ENCODE measurements at places on chromosomes 2 and 18.

GRCh38 chr18:3449512-3450011, 410 bp upstream of the TGIF1 start:
- peak; percentile 60 for DNase-seq

DNA sequence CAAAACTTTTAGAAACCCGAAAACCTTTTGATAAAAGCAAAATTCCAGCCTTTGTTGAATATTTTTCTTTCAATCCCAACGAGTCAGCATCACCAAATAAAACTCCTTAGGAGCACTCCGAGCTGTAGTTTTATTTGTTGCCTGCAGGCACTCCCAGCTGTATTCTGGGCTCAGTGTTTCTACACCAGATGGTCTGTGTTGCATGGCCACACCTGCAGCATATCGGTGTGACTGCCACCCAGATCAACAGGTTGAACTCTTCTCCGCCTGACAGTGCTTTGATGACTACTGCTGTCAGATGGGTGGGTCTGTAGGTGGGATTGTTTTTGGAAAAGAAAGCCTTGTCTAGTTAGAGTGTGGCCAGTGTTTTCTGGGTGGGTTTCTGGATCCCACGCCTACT, 32.7 kb downstream of the APCDD1 start:
- no peak for DNase-seq

DNA sequence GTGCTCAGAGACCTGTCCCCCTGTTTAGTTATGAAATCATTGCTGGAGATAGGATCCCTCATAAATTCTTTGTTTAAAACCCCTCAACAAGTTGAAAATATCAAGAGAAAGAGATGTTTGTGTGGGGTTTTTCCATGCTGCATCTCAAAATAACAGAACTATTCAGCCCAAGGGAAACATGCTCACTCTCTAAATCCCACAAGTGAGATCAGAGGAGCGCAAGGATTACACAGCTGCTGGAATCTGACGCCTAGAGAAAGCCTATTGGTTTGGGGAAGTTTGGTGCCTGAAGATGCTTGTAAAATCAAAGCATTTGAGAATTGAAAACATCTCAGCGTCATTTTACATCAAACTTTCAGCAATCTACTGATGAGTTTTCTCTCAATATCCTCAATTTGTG, 7.9 kb downstream of the FSHR start:
- DNase-seq: no peak

GRCh38 chr2:124328397-124328796, 303.3 kb downstream of the CNTNAP5 start:
- DNase-seq: no peak

DNA sequence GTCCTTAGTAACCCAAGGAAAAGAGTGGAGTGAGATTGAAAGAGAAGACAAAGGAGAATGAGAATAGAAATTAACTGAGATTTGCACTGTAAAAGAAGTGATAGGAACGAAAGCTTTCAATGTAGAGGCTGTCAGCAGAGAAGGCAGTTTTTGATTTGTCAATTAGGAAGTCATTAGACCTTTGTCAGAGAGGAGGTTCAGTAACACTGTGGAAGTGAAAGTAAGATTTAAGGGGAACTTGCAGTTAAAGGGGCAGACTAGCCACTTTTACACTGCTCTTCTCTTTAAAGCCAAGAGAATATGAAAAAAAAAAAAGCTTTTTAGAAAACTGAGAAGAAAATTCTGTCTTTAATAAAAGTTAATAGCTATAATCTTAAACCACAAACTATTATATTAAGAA, 11.5 kb upstream of the KYNU start:
- no peak for DNase-seq

DNA sequence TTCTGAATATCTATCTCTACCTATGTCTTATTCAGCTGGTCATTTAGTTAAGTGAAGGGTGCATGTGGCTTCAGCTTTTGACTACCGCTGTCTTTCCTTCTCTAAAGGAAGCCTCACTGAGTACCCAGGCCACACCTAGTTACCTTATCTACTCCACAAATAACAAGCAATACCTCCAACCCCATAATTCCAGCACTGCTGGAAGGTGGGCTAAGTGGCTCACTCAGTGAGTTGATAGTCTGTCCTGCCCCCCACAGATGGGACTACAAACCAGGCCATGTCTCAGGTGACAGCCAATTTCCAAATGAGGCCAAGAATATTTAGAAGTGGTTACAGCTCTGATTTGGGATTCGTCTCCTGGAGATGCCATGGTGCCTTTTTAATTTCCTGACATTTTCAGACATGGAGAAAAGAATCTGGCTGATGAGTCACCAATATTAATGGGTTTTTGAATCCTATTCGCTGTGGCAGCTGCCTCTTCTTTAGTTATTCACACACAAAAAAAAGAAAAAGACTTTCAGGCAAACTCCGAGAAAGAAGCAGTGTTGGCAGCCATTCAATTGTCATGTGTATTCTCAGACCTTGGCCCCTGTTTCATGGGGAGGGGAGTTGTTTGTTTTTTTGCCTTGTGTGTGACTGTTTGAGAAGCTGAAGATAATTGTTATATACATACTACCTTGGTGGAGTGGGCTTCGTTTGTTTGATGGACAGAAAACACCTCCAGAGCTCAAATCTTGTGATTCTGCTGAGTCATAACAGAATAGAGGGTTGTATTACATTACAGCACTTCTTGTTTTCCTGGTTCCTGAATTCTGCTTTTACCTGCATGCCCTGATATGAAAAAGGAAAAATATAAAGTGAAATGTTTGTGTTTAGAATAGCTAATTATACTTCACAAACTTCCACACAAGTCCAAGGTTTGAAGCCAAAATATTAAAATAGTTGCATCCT, 64.2 kb downstream of the SCG2 start:
- DNase-seq: no peak

- DNase-seq: no peak
Measured at GRCh38 chr2:133674066-133674432, 105.8 kb upstream of the NCKAP5 start.

DNA sequence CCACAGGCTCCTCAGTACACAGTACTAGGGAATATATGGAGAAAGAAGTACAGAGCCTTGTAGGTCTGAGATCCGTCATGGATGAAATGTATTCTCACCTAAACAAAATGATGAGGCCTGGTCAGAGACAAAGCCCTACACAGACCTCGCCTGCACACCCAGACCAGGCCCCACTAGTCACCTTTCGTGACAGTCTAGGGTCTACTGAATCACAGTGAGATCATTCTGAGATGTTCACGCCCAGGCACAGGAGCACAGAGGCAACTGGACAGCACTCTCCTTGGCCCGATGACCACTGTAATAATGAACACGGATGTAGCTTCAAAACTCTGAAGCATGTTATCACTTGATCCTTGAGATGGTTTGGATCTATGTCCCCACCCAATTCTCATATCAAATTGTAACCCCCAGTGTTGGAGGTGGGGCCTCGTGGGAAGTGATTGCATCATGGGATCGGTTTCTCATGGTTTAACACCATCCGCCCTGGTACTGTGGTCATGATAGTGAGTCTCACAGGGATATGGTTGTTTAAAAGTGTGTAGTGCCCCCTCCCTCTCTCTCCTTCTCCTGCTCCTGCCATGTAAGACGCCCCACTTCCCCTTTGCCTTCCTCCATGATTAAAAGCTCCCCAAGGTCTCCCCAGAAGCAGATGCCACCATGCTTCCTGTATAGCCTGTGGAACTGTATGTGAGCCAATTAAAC, 15.1 kb downstream of the DOCK10 start:
- no peak for DNase-seq

GRCh38 chr2:160694221-160694620, 200.6 kb upstream of the RBMS1 start:
- no peak for DNase-seq

GRCh38 chr2:11012131-11012693, 100.5 kb downstream of the KCNF1 start:
- no peak for DNase-seq

DNA sequence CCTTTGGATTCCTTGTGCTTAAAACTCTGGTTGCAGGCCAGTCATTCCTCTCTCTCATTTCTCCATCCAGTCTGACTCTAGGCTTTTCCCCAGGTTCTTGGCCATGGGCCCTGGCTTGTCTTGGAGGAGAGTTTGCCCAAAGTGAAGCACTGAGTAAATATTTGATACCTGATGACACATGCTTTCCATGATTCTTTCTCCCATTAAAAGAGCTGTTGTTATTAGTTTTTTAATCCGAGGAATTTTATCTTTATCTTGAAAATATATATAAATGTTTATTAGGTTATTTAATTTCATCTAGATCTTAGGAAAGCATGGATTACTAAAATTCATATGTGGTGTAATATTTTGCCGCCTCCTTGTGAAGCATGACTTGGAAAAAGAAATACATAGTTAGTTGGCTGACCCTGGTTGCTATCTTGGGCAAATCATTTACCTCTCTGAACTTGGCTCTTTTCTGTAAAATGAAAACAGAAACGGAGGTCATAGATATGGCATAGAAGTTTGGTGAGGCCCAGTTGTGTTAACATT, 650.1 kb downstream of the SLC4A3 start:
- DNase-seq: no peak

- no peak for DNase-seq
Measured at GRCh38 chr18:13137670-13138419, 80.7 kb upstream of the LDLRAD4 start.

DNA sequence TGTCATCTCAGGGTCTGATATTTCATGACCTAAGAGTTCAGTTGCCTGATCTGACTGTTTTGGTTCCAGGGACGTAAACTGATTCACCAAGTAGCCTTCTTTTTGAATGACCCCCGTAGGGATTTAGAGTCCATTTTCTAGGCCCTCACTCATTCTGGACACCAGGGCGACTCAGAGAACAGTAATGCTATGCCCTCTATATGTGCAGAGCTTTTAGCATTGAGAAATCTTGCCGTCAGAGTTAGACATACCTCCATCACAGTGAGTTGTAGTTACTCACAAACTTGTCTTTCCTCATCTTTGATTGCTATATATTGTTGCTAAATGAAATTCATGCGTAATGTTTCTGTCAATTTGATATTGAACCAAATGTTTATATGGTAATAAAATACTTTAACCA, 92.3 kb downstream of the OSBPL6 start:
- DNase-seq: no peak

DNA sequence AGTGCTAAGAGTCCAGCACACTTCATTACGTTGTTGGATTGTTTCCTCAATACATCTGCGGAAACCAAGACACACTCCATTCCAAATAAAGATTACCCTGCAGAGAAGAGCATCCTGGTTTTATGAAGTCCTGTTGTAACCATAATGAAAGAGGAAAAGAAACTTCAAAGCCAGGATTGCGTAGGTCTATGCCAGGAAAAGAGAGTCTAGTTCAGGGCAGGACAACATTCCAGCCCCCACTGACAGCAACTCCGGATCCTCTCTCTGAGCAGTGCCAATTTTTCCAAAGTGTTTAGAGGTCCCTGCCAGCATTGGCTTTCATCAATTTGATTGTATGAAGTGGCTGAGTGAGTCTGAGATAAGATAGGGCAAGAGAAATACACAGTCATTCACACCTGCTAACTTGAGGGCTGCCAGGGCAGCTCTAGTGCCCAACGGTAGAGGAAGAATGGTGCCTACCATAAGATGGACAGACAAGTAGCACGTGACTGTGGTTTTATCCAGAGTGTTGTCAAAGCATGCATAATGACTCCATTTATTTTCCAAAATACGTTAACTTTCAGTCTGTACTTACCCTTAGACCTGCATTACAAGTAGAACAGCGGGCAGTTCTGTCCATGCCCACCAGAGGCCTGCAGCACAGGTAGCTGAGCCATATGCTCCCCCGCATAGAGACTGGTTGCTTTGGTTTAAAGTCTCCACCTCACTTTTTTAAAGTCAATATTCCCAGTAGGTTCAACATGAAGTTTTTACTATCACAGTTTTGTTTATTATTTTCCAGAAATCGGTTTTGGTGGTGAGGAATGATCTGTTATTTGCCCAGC, 23.7 kb downstream of the PIEZO2 start:
- DNase-seq: no peak

DNA sequence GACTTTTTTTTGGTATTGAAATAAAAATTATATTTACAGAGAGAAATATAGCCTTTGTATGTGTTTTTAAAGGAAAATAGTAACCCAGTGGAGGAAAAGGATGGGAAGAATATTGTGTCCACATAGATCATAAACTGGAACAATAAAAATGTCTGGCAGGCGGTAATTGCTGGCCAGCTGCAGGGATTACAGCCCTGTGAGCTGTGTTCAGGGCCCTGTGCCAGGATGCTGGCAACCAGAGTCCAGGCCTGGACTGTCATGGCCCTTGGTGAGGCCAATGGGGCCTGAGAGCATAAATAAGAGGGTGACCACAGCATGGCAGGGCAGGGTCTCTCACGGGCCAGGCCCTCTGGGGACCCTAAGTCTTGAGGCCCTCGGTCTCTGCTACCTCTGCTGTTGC, 171.2 kb downstream of the ACOXL start:
- DNase-seq: no peak

GRCh38 chr2:38474021-38474456, 97.0 kb upstream of the ATL2 start:
- DNase-seq: no peak

- DNase-seq: no peak
Measured at GRCh38 chr18:44801781-44802180, 121.1 kb downstream of the SETBP1 start.

DNA sequence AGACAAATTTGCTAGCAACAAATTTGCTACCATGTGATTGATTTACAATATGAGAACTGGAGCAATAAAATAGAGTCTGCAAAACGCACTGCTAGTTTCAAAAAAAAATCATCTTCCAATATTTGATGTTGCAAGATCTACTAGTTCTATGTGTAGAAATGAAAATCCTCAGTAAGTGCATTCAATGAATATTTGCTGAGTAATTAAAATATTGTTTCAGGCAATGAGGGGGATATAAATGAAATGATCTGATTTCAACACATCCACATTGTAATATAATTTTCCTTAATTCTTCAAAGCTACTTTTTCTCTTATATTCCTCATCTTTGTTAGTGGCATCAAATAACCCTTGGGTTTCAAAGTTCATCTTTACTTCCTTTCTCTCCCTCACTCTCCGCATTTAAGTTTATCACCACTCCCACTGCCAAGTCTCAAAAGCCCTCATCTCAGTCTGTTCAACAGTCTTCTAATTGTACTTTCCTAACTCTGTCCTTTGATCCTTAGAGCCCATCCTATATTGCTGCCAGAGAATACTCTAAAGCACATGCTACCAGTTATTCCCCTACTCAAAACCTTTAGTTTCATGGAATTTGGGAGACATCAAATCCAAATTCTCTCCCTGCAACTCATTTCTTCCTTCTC, 6.2 kb downstream of the OSGEPL1 start:
- no peak for DNase-seq

- DNase-seq: no peak
Measured at GRCh38 chr2:39515273-39515896, 78.3 kb upstream of the MAP4K3 start.

- DNase-seq: peak; percentile 87
Measured at GRCh38 chr2:230905448-230906421, 19.3 kb downstream of the GPR55 start.
